ENCODE measurements at places on chromosomes 7 and 10.

DNA sequence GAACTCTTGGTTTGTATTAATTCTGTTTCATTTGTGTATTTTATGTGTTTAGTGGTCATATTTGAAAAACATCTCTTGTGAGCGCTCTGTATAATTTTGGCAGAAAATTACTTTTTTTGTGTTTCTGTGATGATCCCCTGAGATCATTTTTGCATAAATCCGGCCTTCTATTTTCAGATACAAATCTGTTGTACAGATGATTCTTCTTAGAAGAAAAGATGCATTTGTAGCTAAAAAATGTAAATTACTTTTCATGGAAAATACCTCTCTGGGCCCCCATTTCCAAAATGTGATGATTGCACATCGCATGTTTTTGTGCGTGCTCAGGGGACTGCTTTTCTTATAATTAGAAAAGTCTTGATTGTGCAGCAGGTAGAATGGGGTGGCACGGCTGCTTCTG, 395.4 kb downstream of the LRMDA start:
- no peak overlapping the region for H3K27ac ChIP-seq
- no peaks in the 10 kb centered on the region for H3K36me3 ChIP-seq
- H3K27me3 ChIP-seq, result no peaks in the 10 kb centered on the region

DNA sequence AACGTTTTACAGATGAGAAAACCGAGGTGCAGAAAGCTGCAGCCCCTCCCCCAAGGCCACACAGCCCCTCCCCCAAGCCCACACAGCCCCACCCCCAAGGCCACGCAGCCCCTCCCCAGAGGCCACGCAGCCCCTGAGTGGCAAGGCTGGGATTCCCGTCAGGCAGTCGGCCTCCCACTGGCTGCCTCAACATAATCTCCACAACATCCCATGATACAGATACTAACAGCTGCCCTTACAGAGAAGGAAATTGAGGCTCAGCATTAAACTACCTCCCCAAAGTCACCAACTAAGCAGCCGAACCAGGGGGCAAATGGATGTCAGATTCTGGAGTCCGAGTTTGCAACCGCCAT, 15.9 kb downstream of the SH3PXD2A start:
- H3K4me1 ChIP-seq, result peaks cover 48% of the 10 kb centered on the region
- no peaks in the 10 kb centered on the region for H3K36me3 ChIP-seq
- no peak for DNase-seq

DNA sequence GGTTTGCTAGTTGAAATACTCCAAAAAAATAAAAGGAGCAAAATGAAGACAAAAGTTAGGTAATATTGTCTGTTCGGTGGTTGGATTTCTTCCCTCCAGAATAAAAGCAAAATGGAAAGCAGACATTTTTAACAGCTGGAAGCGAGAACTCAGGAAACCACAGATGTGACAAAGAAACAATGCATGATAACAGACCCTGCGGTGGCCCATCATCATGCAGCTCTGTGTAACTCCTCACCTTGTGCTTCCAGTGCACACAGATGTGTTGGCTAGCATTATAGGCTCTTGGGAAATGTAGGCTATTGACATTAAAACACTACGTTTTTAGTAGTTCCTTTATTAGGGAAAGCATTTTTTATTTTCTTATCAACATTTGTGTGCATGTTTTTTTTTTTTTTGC, 53.9 kb upstream of the ARL4A start:
- no peaks in the 10 kb centered on the region for H3K36me3 ChIP-seq
- H3K4me3 ChIP-seq, result no peak overlapping the region
- H3K27ac ChIP-seq, result no peak overlapping the region
- H3K27me3 ChIP-seq, result no peaks in the 10 kb centered on the region

GRCh38 chr7:50738932-50739331, 43.8 kb downstream of the GRB10 start:
- H3K27ac ChIP-seq, result no peak overlapping the region
- H3K36me3 ChIP-seq, result peaks cover 3% of the 10 kb centered on the region
- peaks cover 25% of the 10 kb centered on the region for H3K4me1 ChIP-seq
- H3K4me3 ChIP-seq, result no peak overlapping the region
- peak; percentile 28 for DNase-seq

- H3K27ac ChIP-seq, result no peak overlapping the region
- H3K4me1 ChIP-seq, result no peaks in the 10 kb centered on the region
- H3K36me3 ChIP-seq, result no peaks in the 10 kb centered on the region
These were observed 16.6 kb upstream of the PTN start for GRCh38 chr7:137360087-137360679.

DNA sequence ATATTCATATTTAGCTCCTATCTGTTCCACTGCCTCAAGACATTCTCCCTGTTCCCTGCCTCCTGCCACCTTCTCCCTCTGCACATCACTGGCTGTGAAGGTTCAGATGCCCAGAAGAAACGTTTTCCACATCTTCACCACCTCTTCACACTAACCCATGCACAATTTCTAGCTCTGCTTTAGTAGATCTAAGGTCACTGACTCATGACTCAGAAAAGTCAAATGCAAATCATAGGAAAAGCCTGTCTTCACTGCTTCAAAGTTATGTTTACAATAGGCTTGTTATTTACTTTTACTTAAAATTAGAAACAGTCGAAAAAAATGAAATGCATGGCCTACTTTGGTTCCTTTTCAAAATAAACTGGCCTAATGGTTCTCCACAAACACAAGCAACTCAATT, 2.5 kb downstream of the SCRN1 start:
- peak overlapping the region; percentile 66 for H3K4me3 ChIP-seq
- DNase-seq, result no peak
- no peak overlapping the region for H3K27ac ChIP-seq
- H3K4me1 ChIP-seq, result peaks cover 23% of the 10 kb centered on the region

DNA sequence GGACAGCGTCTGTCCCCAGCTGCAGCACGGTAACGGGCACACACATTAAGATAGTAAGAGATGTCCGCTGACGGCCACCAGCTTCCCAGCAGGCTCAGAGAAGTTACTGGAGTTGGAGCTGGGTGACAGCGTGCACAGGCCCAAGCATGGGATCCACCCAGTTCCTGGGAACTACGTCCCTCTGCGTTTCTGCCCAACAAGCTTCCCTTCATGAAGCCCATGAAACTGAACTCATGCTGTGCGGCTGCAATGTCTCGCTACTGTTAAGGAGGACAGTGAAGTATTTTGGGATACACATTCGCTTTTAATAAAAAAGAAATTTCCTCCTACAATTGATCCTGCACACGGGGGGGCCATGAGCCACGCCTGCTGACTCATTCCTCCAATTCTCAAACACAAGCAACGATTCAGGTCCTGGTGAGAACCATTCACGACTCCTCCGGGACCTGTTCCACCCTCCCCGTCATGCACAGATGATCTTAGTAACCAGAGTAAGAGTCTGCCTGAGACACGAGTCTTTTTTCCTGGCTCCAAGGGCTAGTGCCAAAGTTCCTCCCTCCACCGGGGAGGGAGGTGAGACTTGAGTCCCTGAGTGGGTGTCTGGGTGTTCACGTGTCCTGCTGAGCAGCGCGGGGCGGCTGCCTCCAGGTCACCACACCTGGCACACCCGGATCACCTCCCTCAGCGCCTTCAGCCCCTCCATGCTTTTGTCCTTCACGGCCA, 2.6 kb downstream of the PSMG3 start:
- H3K4me1 ChIP-seq, result peaks cover 52% of the 10 kb centered on the region
- H3K4me3 ChIP-seq, result no peak overlapping the region
- H3K36me3 ChIP-seq, result peaks cover 31% of the 10 kb centered on the region
- H3K27ac ChIP-seq, result peak overlapping the region; percentile 89
- H3K27me3 ChIP-seq, result no peaks in the 10 kb centered on the region
- peak; percentile 68 for DNase-seq

DNA sequence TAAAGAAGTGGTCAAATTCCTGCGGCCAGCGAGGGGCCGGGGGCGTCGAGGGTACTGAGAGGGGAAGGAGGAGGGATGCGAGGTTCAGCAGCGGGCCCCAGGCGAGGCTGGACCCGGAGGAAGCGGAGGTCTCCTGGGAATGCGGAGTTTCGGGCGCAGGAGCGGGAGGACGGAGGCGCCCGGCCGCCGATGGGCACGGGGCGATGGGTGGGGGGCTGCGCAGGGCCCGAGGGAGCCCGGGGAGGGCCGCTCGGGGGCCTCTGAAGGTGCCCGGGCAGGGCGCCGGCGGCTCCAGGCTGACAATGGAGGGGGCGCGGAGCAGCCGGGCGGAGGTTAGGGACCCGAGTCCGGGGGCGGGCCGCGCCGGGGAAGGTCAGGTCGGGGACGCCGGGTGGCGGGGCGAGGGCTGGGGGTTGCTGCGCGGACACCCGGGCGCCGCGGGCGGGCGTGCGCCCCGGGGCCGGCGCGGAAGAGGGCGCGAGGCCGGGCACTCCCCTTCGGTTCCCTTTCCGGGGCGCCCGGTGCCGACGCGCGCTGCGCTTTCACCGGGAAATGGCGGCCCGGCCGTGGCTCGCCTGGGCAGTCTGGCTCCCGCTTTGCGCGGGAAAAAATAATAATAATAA, 683 bp downstream of the MACROH2A2 start:
- H3K27ac ChIP-seq, result peak overlapping the region; percentile 70
- peak; percentile 59 for DNase-seq
- H3K4me3 ChIP-seq, result peak overlapping the region; percentile 59
- peaks cover 25% of the 10 kb centered on the region for H3K4me1 ChIP-seq
- H3K36me3 ChIP-seq, result no peaks in the 10 kb centered on the region
- peaks cover 41% of the 10 kb centered on the region for H3K27me3 ChIP-seq

GRCh38 chr10:122019414-122019975, 30.5 kb downstream of the TACC2 start:
- peak overlapping the region; percentile 14 for H3K4me3 ChIP-seq
- H3K36me3 ChIP-seq, result no peaks in the 10 kb centered on the region
- peak; percentile 86 for DNase-seq
- peak overlapping the region; percentile 89 for H3K27ac ChIP-seq
- peaks cover 17% of the 10 kb centered on the region for H3K4me1 ChIP-seq

DNA sequence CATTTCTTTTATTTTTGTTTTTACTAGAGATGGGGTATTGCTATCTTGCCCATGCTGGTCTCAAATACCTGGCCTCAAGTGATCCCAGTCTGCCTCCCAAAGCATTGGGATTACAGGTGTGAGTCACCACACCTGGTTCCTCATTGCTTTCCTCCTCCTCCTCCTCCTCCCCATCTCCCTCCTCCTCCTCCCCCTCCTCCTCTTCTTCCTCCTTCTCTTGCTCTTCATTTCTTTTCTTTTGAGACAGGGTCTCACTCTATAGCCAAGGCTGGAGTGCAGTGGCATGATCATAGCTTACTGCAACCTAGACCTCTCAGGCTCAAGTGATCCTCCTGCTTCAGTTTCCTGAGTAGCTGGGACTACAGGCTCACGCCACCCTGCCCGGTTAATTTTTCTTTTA, 22.2 kb downstream of the LRRC20 start:
- H3K36me3 ChIP-seq, result no peaks in the 10 kb centered on the region
- H3K27ac ChIP-seq, result no peak overlapping the region
- no peak overlapping the region for H3K4me3 ChIP-seq
- H3K27me3 ChIP-seq, result no peaks in the 10 kb centered on the region
- DNase-seq, result no peak
- peaks cover 19% of the 10 kb centered on the region for H3K4me1 ChIP-seq

GRCh38 chr7:112205343-112206237, 609 bp downstream of the DOCK4 start:
- DNase-seq, result peak; percentile 50
- peaks cover 4% of the 10 kb centered on the region for H3K27me3 ChIP-seq
- peaks cover 38% of the 10 kb centered on the region for H3K4me1 ChIP-seq

- peak overlapping the region; percentile 7 for H3K4me3 ChIP-seq
- no peaks in the 10 kb centered on the region for H3K27me3 ChIP-seq
- DNase-seq, result peak; percentile 62
- H3K36me3 ChIP-seq, result no peaks in the 10 kb centered on the region
- no peaks in the 10 kb centered on the region for H3K4me1 ChIP-seq
These were observed 1156.3 kb downstream of the SORCS3 start for GRCh38 chr10:105797234-105797890.

GRCh38 chr7:11910253-11910652, 78.3 kb upstream of the THSD7A start:
- no peak overlapping the region for H3K27ac ChIP-seq
- no peaks in the 10 kb centered on the region for H3K27me3 ChIP-seq
- no peak for DNase-seq
- H3K36me3 ChIP-seq, result no peaks in the 10 kb centered on the region
- H3K4me1 ChIP-seq, result no peaks in the 10 kb centered on the region

DNA sequence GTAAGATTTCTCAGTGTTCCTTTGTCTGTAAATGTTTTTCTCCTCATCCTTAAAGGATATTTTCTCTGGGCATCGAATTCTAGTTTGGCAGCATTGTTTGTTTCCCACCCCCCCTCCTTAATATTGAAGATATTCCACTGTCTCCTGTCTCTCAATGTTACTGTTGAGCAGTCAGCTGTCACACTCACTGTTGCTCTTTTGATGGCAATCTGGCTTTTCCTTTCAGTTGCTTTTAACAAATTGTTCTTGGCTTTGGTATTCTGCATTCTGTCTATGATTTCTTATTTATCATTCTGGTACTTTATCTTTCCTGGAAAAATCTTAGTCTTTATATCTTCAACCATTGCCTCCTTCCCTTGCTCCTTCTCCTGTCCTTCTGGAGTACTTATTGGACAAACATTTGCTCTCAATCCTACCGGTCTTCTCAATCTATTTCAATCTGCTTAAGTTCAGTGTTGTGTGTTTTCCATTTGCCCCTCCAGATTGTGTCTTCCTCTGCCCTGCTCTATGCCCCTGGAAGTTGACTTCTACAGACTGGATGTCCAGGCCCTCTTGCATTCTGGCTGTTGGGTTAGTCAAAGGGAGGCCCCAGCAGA, 9.3 kb upstream of the GTPBP4 start:
- H3K27me3 ChIP-seq, result no peaks in the 10 kb centered on the region
- no peak overlapping the region for H3K4me3 ChIP-seq
- no peak for DNase-seq
- no peaks in the 10 kb centered on the region for H3K36me3 ChIP-seq

GRCh38 chr7:106721816-106722785, 61.1 kb upstream of the CCDC71L start:
- H3K27ac ChIP-seq, result no peak overlapping the region
- no peak overlapping the region for H3K4me3 ChIP-seq
- no peaks in the 10 kb centered on the region for H3K27me3 ChIP-seq
- no peak for DNase-seq
- no peaks in the 10 kb centered on the region for H3K36me3 ChIP-seq
